ENCODE measurements at places on chromosomes 5 and 9. TPM values are rescaled to one million over a fixed set of nuclear protein-coding genes. Genes with fewer than 3 reads are reported as not detected.

DNA sequence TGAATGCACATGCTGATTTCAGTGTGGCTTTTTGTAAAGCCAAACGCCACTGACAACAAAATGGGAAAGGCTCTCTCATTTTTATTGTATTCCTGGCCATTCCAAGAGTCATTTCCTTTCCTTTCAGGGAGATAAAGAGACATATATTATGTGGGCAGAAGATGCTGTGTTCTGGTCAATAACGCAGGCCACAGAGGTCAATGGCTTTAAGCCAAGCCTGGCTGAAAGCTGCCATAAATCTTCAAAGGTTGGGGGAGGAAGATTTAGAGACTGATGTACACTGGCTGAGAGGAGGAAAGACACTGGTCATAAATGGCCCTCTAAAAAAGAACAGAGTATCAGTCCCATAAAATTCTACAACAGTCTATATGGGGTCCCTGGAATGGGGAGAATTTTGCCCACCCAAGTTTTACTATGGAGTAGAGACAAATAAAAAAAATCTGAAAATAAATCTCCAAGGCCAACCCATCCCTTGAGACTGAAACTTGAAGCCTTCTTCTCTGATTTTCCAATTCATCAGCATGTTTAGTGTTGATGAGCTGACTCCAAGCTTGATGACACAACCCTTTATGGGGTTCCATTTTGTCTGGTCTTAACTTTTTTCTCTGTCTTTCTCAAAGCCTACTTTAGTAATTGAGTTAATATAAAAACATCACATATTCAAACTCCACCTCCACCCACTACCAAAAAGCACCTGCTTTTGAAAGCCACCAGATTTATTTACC is 152.1 kb upstream of the SLC24A2 start:
- H3K4me1 ChIP-seq, result no peaks in the 10 kb centered on the region
- no peaks in the 10 kb centered on the region for H3K36me3 ChIP-seq
- H3K27me3 ChIP-seq, result peaks cover 7% of the 10 kb centered on the region
- DNase-seq, result no peak

DNA sequence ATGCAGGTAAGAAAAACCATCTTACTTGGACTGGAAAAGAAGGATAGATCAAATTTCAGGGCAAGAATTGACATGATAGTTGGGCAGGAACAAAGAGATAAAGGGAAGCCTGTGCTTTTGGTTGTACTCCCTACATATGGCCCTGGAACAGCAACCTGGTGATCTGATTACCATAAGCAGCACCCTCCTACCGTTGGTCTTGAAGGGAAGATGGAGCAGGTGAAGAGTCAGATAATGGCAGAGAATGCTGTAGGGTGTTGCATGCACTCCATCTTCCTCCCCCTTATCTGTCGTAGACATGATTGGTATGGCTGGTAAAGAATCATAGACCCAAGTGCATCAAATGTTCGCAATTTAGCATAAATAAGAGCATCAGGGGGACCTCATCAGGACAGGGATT is 4.7 kb downstream of the IRGM start:
- no peaks in the 10 kb centered on the region for H3K36me3 ChIP-seq
- no peak for DNase-seq
- H3K27ac ChIP-seq, result no peak overlapping the region
- no peaks in the 10 kb centered on the region for H3K27me3 ChIP-seq

The ZNG1A gene
- total RNA-seq, result 47.4 TPM

- H3K36me3 ChIP-seq, result no peaks in the 10 kb centered on the region
- H3K27ac ChIP-seq, result no peak overlapping the region
- no peaks in the 10 kb centered on the region for H3K27me3 ChIP-seq
- no peak for DNase-seq
Measured at GRCh38 chr9:129785866-129786265, 17.1 kb upstream of the TOR1B start.

DNA sequence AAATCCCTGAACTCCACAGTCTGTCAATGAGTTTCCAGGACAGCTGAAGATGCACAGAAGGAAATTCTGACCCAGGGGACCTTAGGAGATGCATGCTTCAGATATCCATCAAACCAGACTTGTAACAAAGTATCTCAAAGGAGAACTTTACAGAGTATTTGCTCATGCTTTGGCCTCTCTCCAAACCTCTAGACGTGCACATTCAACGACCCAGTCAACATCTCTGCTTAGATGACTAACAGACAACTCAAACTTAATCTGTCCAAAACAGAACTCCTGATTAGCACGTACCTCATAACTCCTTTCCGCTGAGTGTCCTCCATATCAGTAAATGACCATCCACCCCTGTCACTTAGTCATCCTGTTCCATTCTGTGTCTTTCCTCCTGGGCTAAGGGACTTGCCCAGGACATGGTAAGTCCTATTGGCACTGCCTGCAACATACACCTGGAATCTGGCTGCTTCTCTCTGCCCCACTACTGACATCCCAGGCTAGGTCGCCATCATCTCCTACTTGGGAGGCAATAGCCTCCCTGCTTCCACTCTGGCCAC is 107.4 kb downstream of the LMNB1 start:
- H3K4me1 ChIP-seq, result no peaks in the 10 kb centered on the region
- no peak overlapping the region for H3K27ac ChIP-seq
- peaks cover 3% of the 10 kb centered on the region for H3K36me3 ChIP-seq
- H3K4me3 ChIP-seq, result no peak overlapping the region

GRCh38 chr9:123438821-123439220 is 82.8 kb downstream of the CRB2 start:
- no peak overlapping the region for H3K4me3 ChIP-seq
- H3K4me1 ChIP-seq, result no peaks in the 10 kb centered on the region
- H3K27me3 ChIP-seq, result no peaks in the 10 kb centered on the region
- H3K36me3 ChIP-seq, result peaks cover 7% of the 10 kb centered on the region
- H3K27ac ChIP-seq, result no peak overlapping the region

DNA sequence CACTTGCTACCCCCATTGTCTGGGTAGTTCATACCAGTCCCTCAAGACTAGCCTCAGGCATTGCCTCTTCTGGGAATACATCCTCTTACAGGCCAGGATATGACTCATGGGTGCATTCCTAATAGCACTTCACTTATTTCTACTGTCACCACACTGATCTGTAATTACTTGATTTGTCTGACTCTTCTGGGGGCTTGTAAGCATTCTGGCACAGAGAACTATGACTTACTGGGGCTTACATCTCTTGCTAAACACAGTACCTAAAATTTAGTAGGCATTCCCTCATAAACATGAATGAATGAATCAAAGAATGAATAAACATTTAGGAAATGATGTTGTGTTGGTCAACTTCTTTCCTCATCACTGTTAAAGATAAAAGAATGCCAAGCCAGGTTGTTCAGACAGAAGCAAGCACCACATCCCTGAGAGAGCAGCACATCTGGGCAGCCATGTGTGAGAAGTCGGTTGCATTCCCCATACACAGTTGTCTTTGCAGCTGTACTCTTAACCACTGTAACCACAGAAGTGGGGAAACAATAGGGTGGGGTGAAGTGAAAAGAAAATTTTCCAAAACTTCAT is 27.6 kb downstream of the IL7R start:
- H3K27ac ChIP-seq, result peak overlapping the region; percentile 90
- H3K27me3 ChIP-seq, result no peaks in the 10 kb centered on the region
- H3K4me3 ChIP-seq, result peak overlapping the region; percentile 9
- peaks cover 23% of the 10 kb centered on the region for H3K36me3 ChIP-seq

- H3K36me3 ChIP-seq, result peaks cover 2% of the 10 kb centered on the region
- DNase-seq, result peak; percentile 91
- peaks cover 4% of the 10 kb centered on the region for H3K27me3 ChIP-seq
- H3K4me1 ChIP-seq, result peaks cover 17% of the 10 kb centered on the region
- H3K4me3 ChIP-seq, result peak overlapping the region; percentile 87
Measured at GRCh38 chr9:137129456-137130175, 9.3 kb upstream of the GRIN1 start.

- H3K4me1 ChIP-seq, result no peaks in the 10 kb centered on the region
- no peak for DNase-seq
- H3K27ac ChIP-seq, result no peak overlapping the region
- H3K4me3 ChIP-seq, result no peak overlapping the region
Measured at GRCh38 chr5:3124410-3124809, 372.9 kb upstream of the IRX2 start.

GRCh38 chr9:118659011-118659410 is 710.2 kb downstream of the BRINP1 start:
- no peaks in the 10 kb centered on the region for H3K27me3 ChIP-seq
- H3K4me1 ChIP-seq, result no peaks in the 10 kb centered on the region
- H3K36me3 ChIP-seq, result no peaks in the 10 kb centered on the region
- no peak overlapping the region for H3K27ac ChIP-seq
- H3K4me3 ChIP-seq, result no peak overlapping the region
- no peak for DNase-seq

- H3K27ac ChIP-seq, result no peak overlapping the region
- H3K36me3 ChIP-seq, result no peaks in the 10 kb centered on the region
- DNase-seq, result no peak
Measured at GRCh38 chr5:139105621-139106071, 92.5 kb downstream of the SIL1 start.

DNA sequence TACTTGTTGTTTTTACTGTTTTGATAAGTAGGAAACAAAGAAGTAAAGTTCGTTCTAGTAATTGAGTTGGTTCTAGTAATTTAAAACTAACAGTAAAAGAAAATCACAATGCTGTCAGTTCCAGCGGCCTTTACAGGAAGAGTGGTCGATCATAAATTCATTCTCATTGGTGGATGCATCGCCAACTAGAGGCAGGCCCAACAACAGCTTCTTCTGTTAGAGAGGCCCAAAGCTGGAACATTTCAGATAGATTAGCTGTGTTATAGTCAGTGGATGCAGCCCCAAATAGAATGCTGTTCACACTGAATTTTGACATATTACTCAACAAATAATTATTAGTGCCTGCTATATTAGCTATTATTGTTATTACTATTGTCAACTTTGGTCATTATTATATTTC is 80.8 kb downstream of the ARRDC3 start:
- H3K36me3 ChIP-seq, result no peaks in the 10 kb centered on the region
- DNase-seq, result no peak
- H3K27ac ChIP-seq, result no peak overlapping the region
- H3K27me3 ChIP-seq, result no peaks in the 10 kb centered on the region
- H3K4me1 ChIP-seq, result no peaks in the 10 kb centered on the region
- H3K4me3 ChIP-seq, result no peak overlapping the region

The ZDHHC11 gene
- 6.0 TPM for total RNA-seq

DNA sequence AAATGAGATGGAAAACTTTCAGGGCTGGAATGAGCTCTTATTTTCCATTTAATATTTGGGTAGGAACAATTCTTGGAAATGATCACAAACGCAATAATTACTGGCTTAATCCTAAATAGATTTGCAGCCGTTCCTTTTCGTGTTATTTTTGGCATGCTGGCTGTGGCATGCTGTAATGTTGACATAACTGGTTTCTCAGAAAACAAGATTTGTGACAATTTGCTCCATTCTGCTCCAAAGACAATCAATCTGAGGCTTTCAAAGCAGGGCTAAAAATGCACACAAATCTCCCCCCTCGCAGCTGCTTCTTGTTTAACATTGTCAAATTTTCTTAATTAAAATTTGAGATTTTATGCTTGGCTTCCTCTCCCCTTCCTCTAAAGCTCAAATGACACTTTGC is 151.2 kb downstream of the TTC39B start:
- no peak for DNase-seq
- no peak overlapping the region for H3K4me3 ChIP-seq
- H3K4me1 ChIP-seq, result no peaks in the 10 kb centered on the region
- H3K36me3 ChIP-seq, result no peaks in the 10 kb centered on the region
- H3K27me3 ChIP-seq, result peaks cover 6% of the 10 kb centered on the region

- H3K27ac ChIP-seq, result no peak overlapping the region
- no peak overlapping the region for H3K4me3 ChIP-seq
Measured at GRCh38 chr5:69103521-69103920, 9.7 kb downstream of the SLC30A5 start.

DNA sequence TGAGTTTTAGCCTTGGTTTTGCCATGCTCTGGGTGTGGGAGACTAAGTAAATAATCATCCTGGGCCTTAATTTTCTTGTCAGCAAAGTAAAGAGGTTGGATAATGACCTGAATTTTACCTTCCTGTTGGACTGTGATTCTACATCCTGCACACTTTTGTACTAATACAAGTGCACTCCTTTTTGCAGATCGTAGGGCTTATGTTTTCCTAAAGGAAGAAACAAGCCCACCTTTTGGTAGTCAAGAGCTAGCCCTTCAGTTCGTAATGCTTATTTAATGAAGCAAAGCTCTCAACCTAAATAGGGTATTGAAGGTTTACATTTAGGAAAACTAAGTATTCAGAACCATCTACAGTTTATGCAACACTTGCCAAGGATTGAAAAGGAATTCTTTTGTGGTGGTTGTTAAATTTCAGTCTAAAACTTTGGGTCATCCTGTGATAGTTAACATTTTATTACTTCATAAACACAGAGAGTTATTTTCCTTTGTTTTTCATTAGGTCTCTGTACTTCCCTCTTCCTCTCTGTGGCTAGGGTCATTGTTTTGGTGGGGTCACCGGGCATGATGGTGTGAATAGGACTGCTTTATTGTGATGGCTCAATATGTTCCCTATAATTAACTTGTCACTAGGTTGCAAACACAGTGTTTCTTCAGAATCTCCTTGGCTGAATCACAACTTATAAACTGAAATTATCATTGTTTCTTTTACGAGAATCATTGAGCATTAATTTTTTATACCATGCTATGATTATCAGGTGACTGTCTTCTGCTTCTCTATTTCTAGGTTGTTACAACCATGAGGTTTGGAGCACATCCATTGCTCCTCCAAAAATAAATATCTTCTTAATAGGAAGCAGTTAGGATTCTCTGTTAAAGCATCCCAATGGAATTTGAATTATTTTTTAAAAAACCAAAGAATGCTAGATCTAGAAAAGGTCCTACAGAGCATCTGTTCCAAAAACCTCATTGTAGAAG is 28.5 kb downstream of the SPINK5 start:
- no peak overlapping the region for H3K27ac ChIP-seq
- H3K4me1 ChIP-seq, result no peaks in the 10 kb centered on the region
- no peaks in the 10 kb centered on the region for H3K36me3 ChIP-seq
- no peak for DNase-seq
- H3K27me3 ChIP-seq, result no peaks in the 10 kb centered on the region

DNA sequence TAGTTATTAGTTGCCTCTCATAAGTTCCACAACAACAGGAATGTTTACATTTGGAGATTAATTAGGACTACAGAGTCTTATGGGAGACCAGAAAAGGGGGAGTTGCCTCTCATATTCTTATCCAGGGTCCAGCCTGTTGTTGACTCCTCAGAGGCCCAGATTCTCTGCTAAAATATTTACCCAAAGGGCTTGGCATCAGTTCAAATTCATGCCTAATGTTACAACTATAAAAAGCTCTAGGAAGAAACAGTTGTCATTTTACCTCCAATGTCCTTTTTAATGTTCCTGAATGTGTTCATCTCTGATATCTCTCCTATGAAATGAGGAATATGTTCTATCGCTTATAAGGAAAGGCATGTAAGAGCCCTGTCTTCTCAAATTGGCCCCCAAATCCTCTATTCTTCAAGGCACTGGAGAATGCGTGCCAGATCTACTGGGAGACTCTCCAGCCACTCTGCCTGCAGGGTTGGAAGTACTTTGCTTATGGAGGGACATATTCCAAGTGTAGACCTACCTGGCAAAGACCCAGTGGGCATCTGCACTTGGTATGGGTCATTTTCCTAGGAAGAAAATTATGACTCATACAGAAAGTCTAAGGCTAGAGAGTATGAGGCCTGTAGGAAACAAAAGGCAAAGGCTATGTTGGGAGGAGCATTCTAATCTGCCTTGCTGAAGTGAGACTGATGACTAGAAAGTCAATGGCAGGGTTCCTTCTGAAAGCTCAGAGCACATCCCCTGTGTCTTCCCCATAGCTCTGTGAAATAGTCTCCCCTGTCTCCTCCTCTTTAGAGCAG is 192.6 kb downstream of the ESM1 start:
- H3K36me3 ChIP-seq, result no peaks in the 10 kb centered on the region
- DNase-seq, result no peak
- peak overlapping the region; percentile 40 for H3K4me3 ChIP-seq
- peaks cover 30% of the 10 kb centered on the region for H3K4me1 ChIP-seq
- H3K27me3 ChIP-seq, result peaks cover 7% of the 10 kb centered on the region

- H3K4me1 ChIP-seq, result peaks cover 9% of the 10 kb centered on the region
- no peaks in the 10 kb centered on the region for H3K27me3 ChIP-seq
- DNase-seq, result no peak
- H3K36me3 ChIP-seq, result peaks cover 17% of the 10 kb centered on the region
Measured at GRCh38 chr5:135332519-135333150, 66.4 kb downstream of the MACROH2A1 start.

The TNPO1 gene
- total RNA-seq, result 116 TPM
